ENCODE measurements at places on chromosomes 4 and X.

DNA sequence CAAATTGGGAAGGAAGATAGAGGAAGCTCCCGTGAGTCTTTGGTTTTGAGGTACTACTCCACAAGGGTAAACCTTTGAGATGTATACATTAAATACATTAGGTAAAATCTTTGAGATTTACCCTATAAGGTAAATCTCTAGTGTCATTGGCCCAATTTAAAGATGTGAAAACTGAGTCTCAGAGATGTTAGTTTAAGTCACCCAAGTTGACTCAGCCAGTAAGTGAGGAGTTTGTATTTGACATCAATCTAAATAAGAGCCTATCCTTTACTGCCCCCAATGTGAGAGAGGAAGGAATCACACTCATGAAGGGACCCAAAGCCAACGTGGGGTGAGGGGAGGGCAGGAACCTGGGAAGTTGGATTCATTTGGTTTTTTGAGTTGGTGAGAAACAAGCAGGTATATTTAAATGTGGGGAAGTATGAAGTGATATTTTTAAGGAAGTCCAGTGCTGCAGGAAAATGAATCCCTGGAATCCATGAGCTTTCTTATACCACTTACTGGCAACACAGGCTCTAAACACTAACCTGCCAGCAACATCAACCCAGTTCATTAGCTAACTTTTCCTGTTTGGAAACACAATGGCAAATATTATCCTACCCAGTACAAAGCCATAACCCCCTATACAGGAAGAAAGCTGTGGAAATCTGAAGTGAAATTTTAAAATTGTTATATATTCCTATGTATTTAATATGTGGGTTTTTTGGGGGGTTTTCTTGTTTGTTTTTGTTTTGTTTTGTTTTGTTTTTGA lies 55.3 kb downstream of the PALLD start:
- H3K27ac ChIP-seq: no peak overlapping the region
- H3K36me3 ChIP-seq: no peaks in the 10 kb centered on the region
- no peak for DNase-seq
- H3K27me3 ChIP-seq: peaks cover 10% of the 10 kb centered on the region
- no peak overlapping the region for H3K4me3 ChIP-seq

DNA sequence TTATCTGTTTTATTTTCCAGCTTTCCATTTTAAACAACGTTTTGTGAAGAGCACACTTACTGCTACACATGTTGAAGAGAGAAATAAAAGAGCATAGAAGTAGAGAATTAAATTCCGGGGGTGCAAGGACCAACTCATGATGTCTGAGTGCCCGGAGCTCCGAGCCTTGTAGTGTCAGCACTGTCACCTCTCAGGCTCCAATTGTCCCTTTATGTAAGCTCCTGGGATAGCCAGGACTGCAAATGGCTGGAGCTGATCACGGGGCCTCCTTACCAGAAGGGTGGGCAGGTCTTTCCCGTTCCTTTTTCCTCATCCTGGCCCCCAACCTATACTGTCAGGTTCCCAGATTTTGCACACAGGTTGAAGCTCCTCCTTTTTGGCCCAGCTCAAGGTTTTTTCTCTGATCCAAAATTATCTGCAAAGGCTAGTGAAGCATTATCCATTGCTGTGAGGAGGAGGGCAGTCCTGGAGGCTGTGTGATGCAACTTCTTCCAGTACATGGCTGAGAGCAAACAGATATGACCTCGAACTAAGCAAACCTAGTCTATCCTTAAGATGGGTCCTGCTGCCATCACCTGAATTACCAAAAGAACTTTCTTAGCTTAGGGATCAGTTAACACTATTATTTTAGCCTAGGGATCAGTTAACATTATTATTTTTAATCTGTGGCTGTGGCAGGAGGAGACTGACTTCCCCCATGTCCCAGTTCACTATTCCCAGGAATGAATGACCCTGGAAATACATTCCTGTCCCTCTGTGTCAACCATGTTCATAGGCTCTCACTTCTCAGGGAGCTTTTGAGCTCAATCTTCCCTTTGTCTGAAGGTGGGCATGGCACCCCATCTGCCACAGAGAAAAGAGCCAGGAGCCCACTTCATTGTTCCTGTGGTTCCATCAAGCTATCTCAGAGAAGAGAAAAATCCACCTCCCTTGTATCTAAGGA lies at the start of gene FGG:
TSS of gene FGG (minus strand) at position 185 of the 943 bp plus-strand sequence. CDS start at position 138, 47 bp downstream.
- H3K27me3 ChIP-seq: peaks cover 19% of the 10 kb centered on the region
- H3K4me1 ChIP-seq: peaks cover 11% of the 10 kb centered on the region
- H3K27ac ChIP-seq: no peak within 1 kb of the TSS
- no peak for DNase-seq
- no peaks in the 10 kb centered on the region for H3K36me3 ChIP-seq

DNA sequence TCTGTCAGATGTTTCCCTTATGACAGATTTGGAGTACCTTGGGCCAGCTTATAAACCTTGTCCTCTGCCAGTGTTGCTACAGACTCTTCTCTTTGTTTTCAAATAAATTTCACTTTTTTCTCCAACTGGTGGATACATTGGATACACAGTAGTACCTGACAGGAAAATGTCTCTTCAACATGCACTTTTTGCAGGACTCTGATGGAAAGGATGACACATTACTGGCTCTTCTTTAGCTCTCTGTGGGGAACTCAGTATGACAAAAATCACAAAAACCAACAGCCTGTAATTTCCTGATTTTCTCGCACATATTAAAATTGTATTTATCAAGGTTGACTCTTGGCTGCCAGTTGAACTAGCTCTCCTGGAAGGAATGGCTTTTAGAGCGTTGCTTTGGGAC lies 61.3 kb upstream of the GIMD1 start:
- H3K4me3 ChIP-seq: no peak overlapping the region
- no peaks in the 10 kb centered on the region for H3K4me1 ChIP-seq
- no peak overlapping the region for H3K27ac ChIP-seq

GRCh38 chr4:117664706-117665444 lies 369.4 kb upstream of the NDST3 start:
- no peaks in the 10 kb centered on the region for H3K27me3 ChIP-seq

DNA sequence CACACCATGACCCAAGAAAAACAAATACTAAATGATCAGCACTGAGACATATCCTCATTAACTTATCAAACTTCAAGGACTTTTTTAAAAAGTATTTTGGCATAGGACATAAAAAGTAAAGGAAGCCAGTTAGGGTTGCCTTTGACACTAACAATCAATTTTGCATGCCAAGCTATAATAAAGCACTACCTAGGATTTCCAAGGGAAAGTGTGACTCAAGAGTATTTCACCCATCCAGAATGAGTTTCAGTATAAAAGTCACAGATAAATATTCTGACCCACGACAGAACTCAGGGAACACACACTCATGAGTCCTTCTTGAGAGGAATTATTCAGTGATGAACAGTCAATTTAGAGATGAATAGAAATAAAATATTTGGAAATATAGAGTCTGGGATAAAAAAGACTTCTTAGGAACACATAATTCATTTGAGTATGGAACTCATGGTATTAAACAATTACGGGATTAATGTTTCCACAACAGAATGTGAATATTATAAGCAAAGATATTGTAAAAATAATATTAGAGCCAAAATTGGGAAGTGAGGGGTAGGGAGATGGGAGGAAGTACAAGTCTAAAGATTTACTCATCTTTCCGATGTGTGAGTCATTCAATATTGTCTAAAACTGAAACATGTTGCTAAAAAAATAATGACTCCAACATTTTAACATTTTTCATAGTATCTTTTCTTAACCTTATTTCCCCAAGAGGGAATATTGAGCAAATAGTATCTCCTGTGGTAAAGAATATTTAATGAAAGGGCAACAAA lies 143.5 kb upstream of the LNX1 start:
- no peak overlapping the region for H3K4me3 ChIP-seq
- DNase-seq: no peak
- H3K27me3 ChIP-seq: no peaks in the 10 kb centered on the region
- H3K36me3 ChIP-seq: no peaks in the 10 kb centered on the region
- H3K4me1 ChIP-seq: no peaks in the 10 kb centered on the region

DNA sequence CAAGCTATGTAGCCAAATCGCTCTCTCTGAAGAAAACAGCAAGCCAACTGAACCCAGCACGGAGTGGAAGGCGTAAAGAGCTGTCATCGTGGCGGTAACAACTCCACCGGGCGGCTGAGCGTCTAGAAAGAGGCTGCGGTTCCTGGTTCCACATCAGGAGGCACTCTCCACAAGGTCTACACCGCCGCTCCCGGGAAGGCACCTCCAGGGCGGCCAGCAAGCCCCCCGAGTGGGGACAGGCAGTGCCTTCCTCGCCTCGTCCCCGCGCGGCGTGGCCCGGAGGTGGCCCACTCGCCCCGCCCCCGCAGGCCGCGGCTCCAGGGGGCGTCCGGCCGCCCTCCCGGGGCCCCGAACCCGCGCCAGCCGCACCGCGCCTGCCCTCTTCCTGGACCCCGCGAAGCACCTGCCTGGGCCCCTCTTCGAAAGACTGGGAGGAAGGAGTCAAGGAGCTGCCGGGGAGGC lies 755 bp downstream of the KLHL8 start:
- H3K4me3 ChIP-seq: peak overlapping the region; percentile 95
- DNase-seq: peak; percentile 67
- peaks cover 17% of the 10 kb centered on the region for H3K4me1 ChIP-seq
- no peaks in the 10 kb centered on the region for H3K36me3 ChIP-seq

DNA sequence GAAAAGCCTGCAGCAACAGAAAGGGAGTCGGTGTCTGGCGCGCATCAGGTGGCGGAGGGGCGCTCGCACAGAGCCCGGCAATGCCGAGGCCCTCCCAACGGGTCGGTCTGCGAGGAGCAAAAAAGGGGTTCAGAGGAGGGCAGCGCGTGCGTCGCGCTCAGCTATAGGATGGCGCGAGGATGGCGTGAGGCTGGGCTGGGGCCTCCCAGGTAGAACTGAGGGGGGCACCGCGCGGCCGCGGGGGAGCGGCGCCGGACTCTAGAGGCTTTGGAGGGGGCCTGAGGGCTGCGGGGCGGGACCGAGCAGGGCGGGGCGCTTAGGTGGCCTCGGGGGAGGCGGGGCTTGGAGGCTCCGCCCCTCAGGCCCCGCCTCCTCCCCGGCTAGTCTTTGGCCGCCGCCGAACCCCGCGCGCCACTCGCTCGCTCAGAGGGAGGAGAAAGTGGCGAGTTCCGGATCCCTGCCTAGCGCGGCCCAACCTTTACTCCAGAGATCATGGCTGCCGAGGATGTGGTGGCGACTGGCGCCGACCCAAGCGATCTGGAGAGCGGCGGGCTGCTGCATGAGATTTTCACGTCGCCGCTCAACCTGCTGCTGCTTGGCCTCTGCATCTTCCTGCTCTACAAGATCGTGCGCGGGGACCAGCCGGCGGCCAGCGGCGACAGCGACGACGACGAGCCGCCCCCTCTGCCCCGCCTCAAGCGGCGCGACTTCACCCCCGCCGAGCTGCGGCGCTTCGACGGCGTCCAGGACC lies at the start of gene PGRMC1:
TSS of gene PGRMC1 (plus strand) at position 414 of the 751 bp plus-strand sequence. CDS start at position 493, 79 bp downstream.
- DNase-seq: peak; percentile 64
- peaks cover 5% of the 10 kb centered on the region for H3K36me3 ChIP-seq
- H3K27ac ChIP-seq: peak within 1 kb of the TSS; percentile 82
- H3K27me3 ChIP-seq: no peaks in the 10 kb centered on the region

DNA sequence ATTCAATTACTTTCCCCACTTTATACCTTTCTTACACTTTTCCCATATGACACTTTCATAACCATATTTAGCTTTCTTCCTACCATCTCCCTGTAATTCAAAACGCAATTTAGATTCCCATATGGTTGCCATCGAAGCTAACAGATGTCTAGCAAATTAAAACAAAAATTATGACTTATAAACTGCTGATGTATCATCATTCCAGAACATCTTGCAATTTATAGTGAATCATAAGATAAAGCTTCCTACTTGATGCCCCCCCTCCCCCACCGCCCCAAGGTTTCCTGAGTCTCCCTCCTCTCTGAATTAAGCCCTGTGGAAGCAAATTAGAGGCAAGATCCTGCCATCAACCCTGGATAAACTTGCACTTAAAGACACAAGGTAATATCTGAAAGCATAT lies 5.4 kb downstream of the TSPAN5 start:
- H3K4me1 ChIP-seq: peaks cover 16% of the 10 kb centered on the region
- H3K4me3 ChIP-seq: no peak overlapping the region
- H3K36me3 ChIP-seq: no peaks in the 10 kb centered on the region
- H3K27ac ChIP-seq: no peak overlapping the region
- H3K27me3 ChIP-seq: peaks cover 13% of the 10 kb centered on the region

GRCh38 chr4:37392521-37393255 lies 148.1 kb downstream of the NWD2 start:
- H3K4me1 ChIP-seq: no peaks in the 10 kb centered on the region
- H3K27me3 ChIP-seq: peaks cover 7% of the 10 kb centered on the region
- no peak overlapping the region for H3K4me3 ChIP-seq

- H3K36me3 ChIP-seq: peaks cover 58% of the 10 kb centered on the region
- H3K27ac ChIP-seq: no peak overlapping the region
- H3K27me3 ChIP-seq: no peaks in the 10 kb centered on the region
- H3K4me1 ChIP-seq: no peaks in the 10 kb centered on the region
- H3K4me3 ChIP-seq: no peak overlapping the region
- no peak for DNase-seq
These were observed 89.5 kb downstream of the LCORL start for GRCh38 chr4:17932041-17932440.

GRCh38 chr4:2598511-2599303 lies 62.3 kb downstream of the FAM193A start:
- peak overlapping the region; percentile 67 for H3K4me3 ChIP-seq
- no peaks in the 10 kb centered on the region for H3K27me3 ChIP-seq
- peaks cover 25% of the 10 kb centered on the region for H3K36me3 ChIP-seq
- DNase-seq: peak; percentile 41
- H3K4me1 ChIP-seq: peaks cover 68% of the 10 kb centered on the region

DNA sequence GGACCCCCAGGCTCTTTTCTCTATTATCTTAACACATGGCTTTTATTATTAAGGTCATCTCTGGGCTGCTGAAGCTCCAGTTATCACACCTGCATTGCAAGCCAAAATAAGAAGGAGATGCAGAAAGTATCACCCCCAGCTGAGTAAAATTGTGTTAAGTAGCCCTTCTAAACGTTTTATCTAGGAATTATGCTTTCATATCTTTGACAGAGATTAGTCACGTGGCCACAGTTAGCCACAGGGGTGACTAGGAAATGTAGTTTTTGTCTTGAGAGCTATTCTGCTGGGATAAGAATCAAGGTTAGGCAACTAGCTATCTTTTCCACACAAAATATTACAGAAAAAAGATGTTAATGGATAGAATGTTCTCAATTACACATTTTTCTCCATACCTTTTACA lies 102.1 kb downstream of the ANXA3 start:
- peaks cover 40% of the 10 kb centered on the region for H3K4me1 ChIP-seq
- H3K4me3 ChIP-seq: no peak overlapping the region
- DNase-seq: no peak
- no peaks in the 10 kb centered on the region for H3K27me3 ChIP-seq
- H3K27ac ChIP-seq: no peak overlapping the region
- no peaks in the 10 kb centered on the region for H3K36me3 ChIP-seq

DNA sequence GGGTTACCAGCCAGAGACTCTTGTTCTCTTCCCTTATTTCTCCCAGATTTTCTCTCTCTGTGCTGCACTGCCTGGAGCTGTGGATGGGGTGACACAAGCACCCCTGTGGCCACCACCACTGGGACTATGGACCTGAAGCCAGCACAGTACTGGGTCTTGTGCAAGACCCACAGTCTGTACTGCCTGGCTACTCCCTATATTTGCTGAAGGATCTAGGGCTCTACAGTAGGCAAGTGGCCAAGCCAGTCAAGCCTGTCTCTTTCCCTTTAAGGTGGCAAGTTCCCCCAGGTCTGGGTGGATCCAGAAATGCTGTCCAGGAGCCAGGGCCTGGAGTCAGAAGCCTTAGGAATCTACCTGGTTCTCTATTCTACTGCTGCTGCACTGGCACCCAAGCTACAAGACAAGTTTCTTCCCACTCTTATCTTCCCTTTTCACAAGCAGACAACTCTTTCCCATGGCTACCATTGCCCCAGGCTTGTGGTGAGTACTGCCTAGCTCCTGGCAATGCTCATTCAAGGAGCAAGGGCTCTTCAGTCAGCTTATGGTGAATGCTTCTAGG lies 28.4 kb upstream of the CT47A1 start:
- H3K4me1 ChIP-seq: no peaks in the 10 kb centered on the region
- H3K36me3 ChIP-seq: no peaks in the 10 kb centered on the region
- no peak for DNase-seq
- H3K4me3 ChIP-seq: no peak overlapping the region

- H3K27me3 ChIP-seq: no peaks in the 10 kb centered on the region
- no peak for DNase-seq
- no peaks in the 10 kb centered on the region for H3K4me1 ChIP-seq
These were observed 33.6 kb downstream of the RPGR start for GRCh38 chrX:38293741-38294140.

Data from activated B cell treated with CpG ODN at 0.5 μM for 24 hours (primary cell).